ENCODE measurements at places on chromosomes 11 and 22. TPM values are rescaled to one million over a fixed set of nuclear protein-coding genes. Genes with fewer than 3 reads are reported as not detected.

The OR51B5 gene
- 0.14 TPM for polyA plus RNA-seq

The APOBEC3H gene
- polyA plus RNA-seq, result 0.31 TPM

The CCDC73 gene
- 0.26 TPM for polyA plus RNA-seq

The CHRM1 gene
- polyA plus RNA-seq, result not detected

All from right renal cortex interstitium (tissue), 3 donors.